ENCODE measurements at places on chromosomes 4 and X.

DNA sequence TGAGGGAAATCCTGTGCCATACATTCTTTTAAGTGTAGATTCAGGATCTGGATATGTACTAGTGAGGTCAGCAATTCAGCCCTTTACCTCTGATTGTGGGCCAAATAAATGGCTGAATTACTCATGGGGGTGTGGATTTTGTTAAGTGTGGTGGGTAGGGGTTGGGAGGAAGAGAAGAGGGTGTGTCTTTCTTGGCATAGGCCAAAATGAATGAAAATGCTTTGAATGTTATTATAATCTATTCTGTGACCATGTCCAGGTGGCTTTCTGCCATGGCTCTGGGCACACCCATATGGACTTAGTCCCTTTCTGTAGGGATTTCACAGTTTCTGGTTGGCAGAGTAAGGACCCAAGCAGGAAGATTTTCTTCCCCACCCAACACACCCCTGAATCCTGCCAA, 244.3 kb downstream of the CBR4 start:
- no peak for DNase-seq

DNA sequence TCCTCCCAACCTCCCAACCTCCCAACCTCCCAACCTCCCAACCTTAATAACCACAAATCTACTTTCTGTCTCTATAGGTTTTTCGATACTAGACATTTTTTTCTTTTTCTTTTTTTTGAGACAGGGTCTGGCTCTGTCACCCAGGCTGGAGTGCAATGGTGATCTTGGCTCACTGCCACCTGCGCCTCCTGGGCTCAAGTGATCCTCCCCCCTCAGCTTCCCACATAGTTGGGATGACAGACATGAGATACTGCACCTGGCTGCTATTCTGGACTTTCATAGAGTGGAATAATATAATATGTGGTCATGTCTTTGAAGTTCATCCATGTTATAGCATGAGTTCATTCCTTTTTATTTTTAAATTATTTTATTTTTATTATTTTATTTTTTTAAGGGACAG, 39.5 kb upstream of the ZFX start:
- DNase-seq, result no peak

- DNase-seq, result no peak
Measured at GRCh38 chr4:152708361-152708760, 28.6 kb upstream of the TMEM154 start.

GRCh38 chr4:54233697-54234496, 4.8 kb downstream of the PDGFRA start:
- DNase-seq, result no peak

DNA sequence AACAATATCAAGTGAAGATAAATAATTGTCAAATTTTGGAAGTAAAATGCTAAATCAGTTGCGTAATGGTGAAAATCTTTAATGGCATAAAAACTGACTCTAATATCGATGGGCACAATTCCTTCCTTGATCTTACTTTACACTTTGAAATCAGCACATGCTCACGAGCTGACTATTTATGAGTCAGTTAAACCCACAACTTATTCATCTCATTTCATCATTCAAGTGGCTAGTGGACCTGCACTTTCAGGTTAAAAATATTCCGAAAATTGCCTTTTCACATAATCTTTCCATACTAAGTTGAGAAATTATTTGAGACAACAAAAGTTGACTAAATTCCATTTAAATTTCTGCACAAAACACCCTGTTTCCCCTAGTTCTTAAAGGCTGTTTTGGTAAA, 582.1 kb upstream of the TENM3 start:
- DNase-seq, result no peak

- DNase-seq, result no peak
Measured at GRCh38 chr4:163251204-163251603, 81.2 kb downstream of the NPY1R start.

GRCh38 chrX:11244636-11245035, 48.6 kb upstream of the AMELX start:
- no peak for DNase-seq

GRCh38 chr4:173057901-173058300, 110.7 kb upstream of the GALNT7 start:
- no peak for DNase-seq

DNA sequence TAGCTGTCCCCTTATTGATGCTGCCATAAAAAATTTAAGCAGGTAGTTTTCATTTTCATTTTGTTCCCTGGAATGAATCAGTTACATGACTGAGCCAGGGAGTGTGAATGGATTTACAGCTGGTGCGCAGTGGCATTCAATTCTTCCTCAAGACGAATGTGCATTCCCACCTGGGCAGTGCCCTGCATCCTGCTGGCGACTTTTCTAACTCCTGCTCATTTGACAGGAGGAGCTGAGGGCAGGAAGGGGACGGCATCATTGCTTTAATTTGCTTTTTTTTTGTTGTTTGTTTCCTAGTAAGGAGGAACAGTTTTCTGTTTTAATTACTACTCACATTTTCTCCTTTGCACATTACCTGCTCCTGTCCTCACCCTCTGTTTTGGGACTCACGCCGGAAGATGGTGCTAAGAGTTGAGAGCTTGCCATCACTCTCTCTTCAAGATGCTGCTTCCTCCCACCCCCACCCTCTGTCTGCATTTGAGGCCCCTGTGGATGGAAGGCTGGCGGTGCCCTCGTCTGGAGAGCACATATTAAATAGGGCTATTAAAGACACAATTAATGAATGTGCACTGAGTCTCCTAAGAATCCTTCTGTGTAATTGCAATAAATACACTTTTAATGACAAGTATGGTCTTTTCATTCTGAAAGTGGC, 35.8 kb downstream of the PSAPL1 start:
- no peak for DNase-seq
